ENCODE measurements at places on chromosomes 12 and 14.
A peak's percentile ranks its signal among the peaks of the same experiment; 100 is the strongest.

GRCh38 chr14:80543211-80543610 lies 331.9 kb upstream of the DIO2 start:
- DNase-seq = no peak

- no peak for DNase-seq
Observed at GRCh38 chr12:15527201-15528080, 205.1 kb downstream of the PTPRO start.

DNA sequence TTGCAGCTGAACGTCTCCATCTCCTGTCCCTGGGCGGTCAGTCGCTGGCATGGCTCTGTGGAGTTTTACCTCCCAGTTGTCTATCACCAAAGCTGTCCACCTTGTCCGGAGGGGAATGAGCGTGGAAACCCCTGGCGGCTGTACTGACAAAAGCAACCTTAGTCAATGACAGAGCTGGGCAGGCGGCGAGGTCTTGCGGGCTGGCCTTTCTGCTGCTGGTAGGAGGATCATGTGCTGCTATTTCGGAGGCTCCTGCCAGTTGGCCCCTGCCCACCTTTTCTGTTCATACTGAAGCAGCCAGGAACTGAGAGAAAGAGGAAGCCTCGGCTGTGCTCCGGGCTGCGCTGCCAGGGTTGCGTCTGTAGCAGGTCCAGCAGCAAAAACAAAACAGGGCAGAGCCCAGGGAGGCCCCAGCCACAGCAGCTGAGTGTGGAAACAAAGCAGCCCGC lies 57.7 kb downstream of the HMGA2 start:
- DNase-seq = no peak

DNA sequence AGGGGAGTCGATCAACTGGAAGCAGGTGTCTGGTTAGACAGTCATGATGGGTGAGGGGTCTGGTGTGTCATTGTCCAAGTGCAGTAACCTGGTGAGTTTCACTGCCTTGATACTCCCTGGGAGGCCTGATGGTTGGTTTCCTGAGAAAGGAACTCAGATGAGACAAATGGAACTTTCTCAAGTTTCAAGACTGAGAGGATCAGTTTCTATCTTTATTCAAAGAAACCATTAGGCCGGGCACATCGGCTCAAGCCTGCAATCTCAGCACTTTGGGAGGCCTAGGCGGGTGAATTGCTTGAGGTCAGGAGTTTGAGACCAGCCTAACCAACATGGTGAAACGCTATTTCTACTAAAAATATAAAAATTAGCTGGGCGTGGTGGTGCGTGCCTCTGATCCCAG lies 776.1 kb downstream of the AACS start:
- DNase-seq = no peak

GRCh38 chr12:51970904-51971646 lies 19.6 kb downstream of the ACVR1B start:
- DNase-seq = peak; percentile 60

GRCh38 chr12:58844161-58844560 lies 76.1 kb downstream of the LRIG3 start:
- DNase-seq = no peak

DNA sequence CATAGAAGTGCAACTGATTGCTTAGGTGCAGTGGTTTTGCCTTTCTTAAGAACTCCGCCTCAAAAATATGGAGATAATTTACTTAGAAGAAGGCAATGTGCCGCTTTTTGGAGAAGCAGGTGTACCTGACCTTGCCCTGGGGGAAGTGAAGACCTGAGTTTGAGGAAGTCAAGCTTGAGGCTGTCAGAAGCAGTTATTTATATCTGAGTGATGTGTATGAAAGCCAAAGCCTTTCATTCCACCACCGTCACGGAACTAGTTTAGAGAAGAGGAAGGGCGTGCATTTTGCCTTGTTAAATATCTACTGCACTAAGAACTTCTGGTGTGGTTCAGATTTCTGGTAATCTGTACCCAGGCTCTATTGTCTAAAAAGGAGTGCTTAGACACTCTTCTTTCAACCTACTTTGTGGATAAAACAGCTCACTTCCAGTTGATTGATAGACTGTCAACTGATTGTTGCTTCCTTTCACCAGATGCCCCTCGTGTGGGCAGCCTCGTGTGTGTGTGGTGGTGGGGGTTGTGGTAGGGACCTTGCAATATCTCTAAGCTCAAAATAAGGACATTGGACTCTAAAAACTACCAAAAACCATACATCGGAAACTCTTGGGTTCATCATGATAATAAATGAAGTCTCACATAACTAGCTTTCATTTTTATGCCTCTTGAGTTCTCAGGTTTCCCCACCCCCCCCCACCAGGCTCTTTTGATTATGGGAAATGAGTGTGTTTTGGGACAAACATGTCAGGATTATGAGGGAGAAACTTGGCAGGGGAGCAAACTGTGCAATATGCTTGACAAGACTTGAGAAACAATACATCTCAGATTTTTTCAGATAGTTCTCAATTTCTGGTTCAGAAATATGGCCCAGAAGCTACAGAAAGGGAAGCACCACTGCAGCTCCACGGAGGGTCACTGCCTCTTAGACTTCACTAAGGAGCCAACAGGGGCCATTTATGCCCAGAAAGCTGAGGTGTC lies 78.6 kb downstream of the ARF6 start:
- DNase-seq = peak; percentile 63

DNA sequence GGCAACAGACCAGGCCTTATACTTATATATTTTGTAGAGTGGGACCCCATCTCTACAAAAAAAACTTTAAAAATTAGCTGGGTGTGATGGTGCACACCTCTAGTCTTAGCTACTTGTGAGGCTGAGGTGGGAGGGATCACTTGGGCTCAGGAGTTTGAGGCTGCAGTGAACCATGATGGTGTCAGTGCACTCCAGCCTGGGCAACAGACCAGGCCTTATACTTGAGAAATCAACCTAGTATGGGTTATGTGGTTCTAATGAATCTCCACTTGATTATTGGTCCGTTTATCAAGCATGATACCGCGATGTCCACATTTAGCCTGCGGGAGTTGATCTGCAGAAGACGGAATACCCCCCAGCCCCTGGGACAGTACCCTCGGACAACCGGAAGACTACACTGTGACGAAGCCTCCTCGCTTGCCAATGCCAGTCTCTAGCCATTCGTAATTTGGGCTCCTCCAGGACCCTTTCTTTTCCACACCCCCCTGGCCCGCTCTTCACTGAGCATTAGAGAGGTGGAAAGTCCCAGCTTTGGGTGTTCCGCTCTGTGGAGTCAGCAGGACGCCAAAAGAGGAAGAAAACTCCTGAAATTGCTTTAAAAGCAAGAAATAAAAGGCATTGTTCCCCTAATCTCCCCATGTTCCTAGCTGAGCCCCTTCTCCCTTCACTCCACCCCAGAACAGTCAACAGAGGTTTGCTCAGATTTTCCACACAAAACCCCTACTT lies 19.4 kb downstream of the LTBP2 start:
- no peak for DNase-seq

DNA sequence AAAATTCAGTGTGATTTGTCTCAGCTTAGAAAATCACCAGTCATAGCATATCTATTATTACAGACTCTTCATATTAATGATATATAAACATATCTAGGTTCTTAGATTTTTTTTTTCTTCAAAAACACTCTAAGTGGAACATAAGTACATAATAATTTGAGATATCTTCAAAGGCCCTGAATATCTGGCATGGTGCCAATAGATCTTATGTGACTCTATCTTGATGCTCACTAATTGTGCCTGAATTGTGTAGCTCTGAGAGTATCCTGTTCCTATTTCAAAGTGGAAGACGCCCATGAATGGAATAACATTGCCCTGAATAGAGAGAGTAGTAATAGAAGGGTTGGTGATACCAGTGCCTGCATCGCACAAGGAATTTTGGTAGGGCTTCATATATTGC lies 1312.7 kb upstream of the USP15 start:
- no peak for DNase-seq

- peak; percentile 80 for DNase-seq
Observed at GRCh38 chr12:117854339-117855012, 114.3 kb downstream of the KSR2 start.

DNA sequence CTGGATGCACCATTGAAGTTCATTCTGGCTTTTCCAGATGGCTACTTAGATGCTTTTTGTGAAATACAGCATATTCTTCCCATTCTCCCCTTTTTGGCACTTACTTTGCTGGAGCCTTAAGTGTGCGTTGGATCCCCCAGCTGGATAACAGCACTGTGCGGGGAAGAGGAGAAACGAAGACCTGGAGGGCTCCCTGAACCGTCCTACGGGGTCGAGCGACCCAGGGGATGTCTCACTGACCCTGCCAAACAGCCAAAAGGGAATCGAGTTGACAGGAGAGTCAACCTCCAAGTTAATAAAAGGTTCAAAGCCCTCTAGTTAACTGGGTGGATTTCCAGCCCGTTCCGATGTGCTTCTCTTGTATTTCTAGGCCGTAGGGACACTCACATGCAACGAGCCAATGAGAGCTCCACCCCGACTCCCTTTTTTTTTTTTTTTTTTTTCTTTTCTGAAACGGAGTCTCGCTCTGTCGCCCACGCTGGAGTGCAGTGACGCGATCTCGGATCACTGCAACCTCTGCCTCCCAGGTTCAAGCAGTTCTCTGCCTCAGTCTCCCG lies 1.0 kb upstream of the CAMKK2 start:
- DNase-seq = no peak

DNA sequence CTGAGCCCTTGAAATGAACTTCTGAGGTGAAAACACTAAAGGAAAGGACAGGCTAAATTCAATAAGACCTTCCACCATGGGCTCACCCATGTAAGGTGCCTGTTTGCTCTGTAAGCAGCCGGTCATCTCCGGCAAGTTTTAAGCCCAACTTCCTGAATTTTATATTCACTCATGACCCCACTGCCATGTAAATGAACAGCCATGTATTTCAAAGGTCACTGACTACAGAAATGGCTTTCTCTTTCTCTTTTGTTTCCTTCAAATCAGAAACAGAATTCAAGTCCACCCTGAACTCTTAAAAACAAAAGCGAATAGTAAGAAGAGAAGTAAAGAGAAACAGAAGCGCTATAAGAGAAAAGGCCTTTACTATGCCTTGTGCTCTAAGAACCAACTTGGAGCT lies 61.7 kb upstream of the OVCH1 start:
- no peak for DNase-seq

DNA sequence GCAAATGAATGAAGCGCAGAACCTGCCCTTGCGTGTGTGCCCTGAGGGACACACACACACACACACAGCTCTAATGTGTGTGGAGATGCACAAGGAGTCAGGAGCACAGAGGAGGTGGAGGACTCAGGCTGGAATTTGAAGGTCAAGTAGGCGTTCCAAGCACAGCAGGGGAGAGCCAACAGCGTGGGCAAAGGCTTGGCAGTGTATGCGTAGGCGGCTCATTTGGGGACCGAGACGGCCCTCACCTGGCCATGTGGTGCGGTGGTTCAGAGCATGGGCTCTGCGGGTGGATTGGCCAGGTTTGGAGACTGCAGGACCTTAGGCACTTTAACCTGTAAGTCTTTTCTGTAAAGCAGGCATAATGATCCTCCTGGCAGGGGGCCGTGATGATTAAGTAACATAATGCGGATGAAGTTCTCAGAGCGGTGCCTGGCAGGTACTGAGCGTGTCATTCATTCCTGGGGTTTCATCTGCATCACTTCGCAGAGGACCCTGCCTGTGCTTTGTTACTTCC lies 69.5 kb upstream of the SLC24A4 start:
- DNase-seq = no peak

DNA sequence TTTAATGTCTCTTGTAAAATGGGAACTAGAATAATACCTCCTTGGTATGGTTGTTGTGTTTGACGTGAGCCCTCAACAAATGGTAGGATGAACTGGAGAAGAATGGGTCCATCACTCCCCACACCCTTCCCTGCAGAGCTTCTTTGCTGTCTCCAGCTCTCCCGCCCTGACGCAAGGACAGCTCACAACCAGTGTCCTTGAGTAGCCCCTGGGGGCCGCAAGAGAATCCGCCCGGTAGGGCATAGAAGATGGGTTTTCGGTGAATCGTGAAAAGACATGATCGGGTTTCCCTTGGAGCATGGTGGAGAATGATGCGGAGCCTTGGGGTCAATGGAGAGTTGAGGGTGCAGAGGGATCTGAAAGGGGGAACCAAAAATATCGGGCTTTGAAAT lies 6.1 kb upstream of the PAX9 start:
- DNase-seq = no peak

DNA sequence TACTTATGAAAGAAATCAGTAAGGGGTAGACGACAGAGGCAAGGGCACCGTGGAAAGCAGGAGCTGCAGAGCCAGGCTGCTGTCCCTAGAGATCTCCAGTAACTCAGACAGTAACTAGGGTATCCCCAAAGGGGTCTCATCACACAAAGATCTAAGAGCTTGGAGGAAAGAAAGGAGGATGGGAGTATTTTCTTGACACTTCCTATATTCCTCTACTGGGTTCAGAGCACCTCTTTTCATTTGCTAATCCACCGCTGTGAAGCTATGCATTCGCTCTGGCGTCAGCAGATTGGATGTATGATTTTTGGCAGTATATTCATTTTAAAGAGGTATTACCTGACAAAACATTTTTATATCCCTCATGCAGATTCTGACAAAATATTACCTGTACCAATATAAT lies 12.6 kb downstream of the USP44 start:
- DNase-seq = no peak

- no peak for DNase-seq
Observed at GRCh38 chr12:93707836-93708235, 30.7 kb downstream of the CRADD start.

DNA sequence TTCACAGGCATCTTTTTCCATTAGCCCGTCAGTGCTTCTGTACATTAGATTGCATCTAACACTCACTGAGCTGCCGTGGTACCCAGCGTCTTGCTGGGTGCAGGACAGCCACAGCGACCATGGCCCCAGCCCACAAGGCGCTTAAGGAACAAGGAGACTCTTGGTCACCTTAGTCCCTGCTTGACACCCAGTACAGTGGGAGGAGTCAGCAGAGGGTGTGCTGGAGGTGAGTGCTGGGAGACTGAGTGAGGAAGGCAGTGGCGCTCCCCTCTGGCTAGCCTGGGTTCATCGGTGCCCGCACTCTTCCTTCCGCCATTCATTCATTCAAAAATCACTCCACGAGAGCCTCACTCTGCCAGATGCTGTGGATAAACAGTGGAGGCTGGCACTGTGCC lies 21.8 kb downstream of the FBLN5 start:
- no peak for DNase-seq

GRCh38 chr12:19121449-19122018 lies 8.0 kb upstream of the PLEKHA5 start:
- no peak for DNase-seq

GRCh38 chr12:106490264-106490663 lies 92.5 kb upstream of the RFX4 start:
- no peak for DNase-seq

DNA sequence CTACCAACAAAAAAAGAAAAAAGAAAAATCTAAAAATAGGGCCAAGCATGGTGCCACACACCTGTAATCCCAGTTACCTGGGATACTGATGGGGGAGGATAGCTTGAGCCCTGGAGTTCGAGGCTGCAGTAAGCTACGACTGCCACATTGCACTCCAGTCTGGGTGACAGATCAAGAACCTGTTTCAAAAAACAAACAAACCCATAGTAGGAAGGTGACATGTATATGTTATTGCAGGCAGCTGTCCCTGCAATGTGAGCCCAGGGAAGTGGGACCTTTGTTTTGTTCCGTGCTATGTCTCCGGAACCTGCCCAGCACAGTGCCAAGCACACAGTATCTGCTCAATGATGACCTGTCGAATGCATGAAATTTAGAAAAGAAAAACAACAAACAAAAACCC lies 37.2 kb upstream of the YY1 start:
- DNase-seq = no peak

- peak; percentile 76 for DNase-seq
Observed at GRCh38 chr12:113424915-113425823, 3.0 kb downstream of the SDSL start.

- DNase-seq = no peak
Observed at GRCh38 chr14:79586416-79586815, 624.9 kb downstream of the DIO2 start.

GRCh38 chr14:22646570-22647254 lies 2.6 kb upstream of the OR6J1 start:
- no peak for DNase-seq

- DNase-seq = no peak
Observed at GRCh38 chr14:93212432-93212831, 5.4 kb downstream of the UBR7 start.

Measured in HAP-1 (cell line).